GM12878 (cell line): ENCODE measurements at places on chromosomes 16 and 17. TPM values are rescaled to one million over a fixed set of nuclear protein-coding genes. Genes with fewer than 3 reads are reported as not detected.

MMP28 gene
- not detected in 2 replicates for polyA plus RNA-seq

SLC6A2 gene
- polyA plus RNA-seq, result not detected in 2 replicates

CCL22 gene
- 268 and 347 TPM in 2 replicates for polyA plus RNA-seq

SIRT7 gene
- 24.2 and 28.0 TPM in 2 replicates for polyA plus RNA-seq

NUP93 gene
- polyA plus RNA-seq, result 151 and 173 TPM in 2 replicates

TNFRSF12A gene
- 1.5 and 1.6 TPM in 2 replicates for polyA plus RNA-seq
